ENCODE measurements at places on chromosomes 1 and 21.
A peak's percentile ranks its signal among the peaks of the same experiment; 100 is the strongest.

- DNase-seq = no peak
Measured at GRCh38 chr1:46118856-46119255, 13.6 kb downstream of the PIK3R3 start.

GRCh38 chr1:183416850-183417771 is 1.1 kb downstream of the NMNAT2 start:
- peak; percentile 66 for DNase-seq

- DNase-seq = peak; percentile 28
Measured at GRCh38 chr1:147598621-147599361, 57.5 kb downstream of the BCL9 start.

- no peak for DNase-seq
Measured at GRCh38 chr1:46404482-46405196, 10.5 kb downstream of the FAAH start.

- peak; percentile 29 for DNase-seq
Measured at GRCh38 chr21:39867198-39867650, at the start of gene PCP4. Gene PCP4, plus strand, starts transcription at chr21:39867438. Its CDS starts 64 bp downstream, at chr21:39867502.

GRCh38 chr1:172117800-172118199 is 276.5 kb downstream of the DNM3 start:
- no peak for DNase-seq

GRCh38 chr1:178122283-178122682 is 28.4 kb downstream of the RASAL2 start:
- no peak for DNase-seq

DNA sequence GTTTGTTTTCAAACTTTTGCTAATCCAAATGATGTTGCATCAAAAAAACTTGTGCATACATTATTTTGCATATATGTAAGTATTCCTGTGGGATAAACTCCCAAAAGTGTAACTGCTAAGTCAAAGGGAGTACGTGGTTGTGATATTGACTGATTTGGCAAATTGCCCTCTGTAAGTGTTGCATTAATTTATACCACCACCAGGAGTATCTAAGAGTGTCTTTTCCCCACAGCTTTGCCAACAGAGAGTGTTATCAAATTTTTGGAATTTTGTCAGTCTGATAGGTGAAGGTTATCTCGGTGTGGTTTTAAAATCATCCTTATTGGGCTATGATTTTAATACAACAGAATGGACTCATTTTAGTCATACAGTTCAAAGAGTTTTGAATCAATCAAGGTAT is 30.1 kb upstream of the PARP1 start:
- DNase-seq = peak; percentile 34

GRCh38 chr1:8424539-8425116 is 106.7 kb downstream of the SLC45A1 start:
- no peak for DNase-seq

- no peak for DNase-seq
Measured at GRCh38 chr1:80170811-80171485, 1164.4 kb upstream of the ADGRL4 start.

- DNase-seq = no peak
Measured at GRCh38 chr1:205988585-205988995, 14.6 kb downstream of the RAB7B start.

All from fibroblast of skin of back (primary cell).